Stimulated activated CD4-positive, alpha-beta T cell treated with anti-CD3 and anti-CD28 coated beads, Interleukin-12 subunit alpha, Interleukin-12 subunit beta, amount 100 ng/mL, for 4 hours (primary cell): ENCODE measurements at places on chromosomes 6 and 20.

- peak; percentile 31 for DNase-seq
Observed at GRCh38 chr6:27894839-27895762, 17.1 kb downstream of the OR2B2 start.

GRCh38 chr20:14724036-14724435, 386.6 kb upstream of the FLRT3 start:
- DNase-seq, result no peak

DNA sequence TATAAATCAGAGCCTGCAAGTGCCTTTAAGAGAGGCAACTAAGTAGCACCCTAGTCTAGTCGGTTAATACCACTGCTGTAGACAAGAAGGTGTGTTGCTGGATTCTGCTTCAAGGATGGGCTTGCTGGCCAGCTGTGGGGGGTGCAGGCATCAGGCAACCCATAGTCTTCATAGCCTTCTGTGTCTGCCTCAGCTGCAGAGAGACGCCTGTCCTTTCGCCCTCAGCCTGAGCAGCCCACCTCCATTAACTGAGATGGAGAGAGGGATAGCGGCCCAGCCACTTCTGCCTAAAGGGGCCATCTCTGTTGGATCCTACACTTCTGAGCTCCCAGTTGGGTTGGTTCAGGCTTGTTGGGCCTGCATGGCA, 123.7 kb upstream of the MLIP start:
- no peak for DNase-seq

- DNase-seq, result no peak
Observed at GRCh38 chr6:112486454-112486853, 139.3 kb downstream of the RFPL4B start.

DNA sequence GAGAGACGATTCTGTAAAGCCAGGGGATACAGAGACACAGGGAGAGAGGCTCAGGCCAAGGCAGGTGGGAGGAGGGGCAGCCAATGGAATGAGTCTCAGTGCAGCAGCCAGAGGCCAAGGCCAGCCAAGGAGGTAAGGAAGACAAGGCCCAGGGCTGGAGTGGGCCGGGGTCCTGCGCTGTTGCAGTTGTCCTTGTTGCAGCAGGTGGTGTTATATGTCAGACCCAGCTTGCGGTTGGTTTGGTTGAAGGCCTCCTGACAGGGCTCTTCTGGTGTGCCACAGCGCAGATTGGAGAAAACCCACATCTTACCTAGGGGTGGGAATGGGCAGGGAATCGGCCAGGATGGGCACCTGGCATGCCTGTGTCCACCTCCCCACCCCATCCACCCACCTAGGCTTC, 2.5 kb downstream of the LY6G6C start:
- no peak for DNase-seq

GRCh38 chr20:44717986-44718385, 2.8 kb downstream of the CCN5 start:
- DNase-seq, result no peak
